ENCODE measurements at places on chromosomes 3 and 15. TPM values are rescaled to one million over a fixed set of nuclear protein-coding genes. Genes with fewer than 3 reads are reported as not detected.

DNA sequence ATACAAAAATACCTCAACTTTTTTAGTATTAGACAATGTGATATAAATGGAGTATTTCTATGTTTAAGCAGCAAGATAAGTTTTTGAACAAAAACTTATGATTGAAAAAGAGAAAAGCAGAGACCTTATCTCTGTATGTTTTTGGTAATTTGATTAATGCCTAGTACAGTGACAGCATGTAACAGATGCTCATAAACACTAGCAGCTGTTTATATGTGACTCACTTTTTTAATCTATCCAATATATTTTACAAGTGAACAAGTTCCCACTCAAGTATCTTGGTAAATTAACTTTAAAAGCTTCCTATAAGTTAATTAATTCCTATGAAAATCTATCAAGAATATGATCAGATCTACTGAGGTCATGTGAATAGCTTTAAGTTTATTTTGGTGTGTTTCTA, 55.1 kb downstream of the NGLY1 start:
- DNase-seq: no peak

GRCh38 chr3:112755845-112756613, 90.6 kb downstream of the CD200R1L start:
- no peak for DNase-seq

DNA sequence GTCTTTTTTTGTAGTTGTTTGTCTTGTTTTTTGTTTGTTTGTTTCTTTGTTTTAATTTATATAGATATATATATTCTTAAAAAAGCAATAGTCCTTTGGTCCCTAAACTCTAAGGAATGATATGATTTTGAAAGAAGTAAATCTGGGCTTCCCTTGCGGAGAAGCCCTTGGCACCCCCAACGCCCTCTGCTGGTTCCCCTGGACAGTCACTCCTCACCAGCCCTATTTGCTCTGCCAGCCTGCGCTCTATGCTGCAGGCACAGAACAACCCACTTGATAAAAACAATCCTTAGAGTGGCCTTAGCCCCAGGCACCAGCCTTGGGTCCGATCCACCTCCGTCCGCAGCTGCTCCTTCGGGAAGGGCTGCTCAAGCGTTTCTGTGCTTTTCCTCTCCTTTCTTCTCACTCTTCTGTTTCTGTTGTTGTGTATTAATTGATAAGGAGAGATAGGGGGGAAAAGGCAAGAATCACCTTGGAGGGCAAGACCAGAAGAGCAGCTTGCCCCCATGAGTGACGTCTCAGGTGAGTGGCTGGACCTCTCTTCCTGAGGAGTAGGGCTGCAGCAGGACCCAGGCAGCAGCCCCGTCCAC, 13.7 kb upstream of the PARP6 start:
- no peak for DNase-seq

DNAH1 gene
- 6.2 TPM for polyA plus RNA-seq

SERINC4 gene
- 0.90 TPM for polyA plus RNA-seq

Data from hindlimb muscle (tissue), 1 donor.